Stimulated activated CD4-positive, alpha-beta T cell treated with anti-CD3 and anti-CD28 coated beads, Interleukin-1b, Interleukin-23, amount 100 ng/mL, for 48 hours (primary cell): ENCODE measurements at places on chromosomes 5 and 9.
A peak's percentile ranks its signal among the peaks of the same experiment; 100 is the strongest.

GRCh38 chr5:111063709-111064322 is 7.7 kb upstream of the TSLP start:
- DNase-seq, result no peak

- DNase-seq, result no peak
Observed at GRCh38 chr5:59358005-59358861, 535.3 kb downstream of the PDE4D start.

DNA sequence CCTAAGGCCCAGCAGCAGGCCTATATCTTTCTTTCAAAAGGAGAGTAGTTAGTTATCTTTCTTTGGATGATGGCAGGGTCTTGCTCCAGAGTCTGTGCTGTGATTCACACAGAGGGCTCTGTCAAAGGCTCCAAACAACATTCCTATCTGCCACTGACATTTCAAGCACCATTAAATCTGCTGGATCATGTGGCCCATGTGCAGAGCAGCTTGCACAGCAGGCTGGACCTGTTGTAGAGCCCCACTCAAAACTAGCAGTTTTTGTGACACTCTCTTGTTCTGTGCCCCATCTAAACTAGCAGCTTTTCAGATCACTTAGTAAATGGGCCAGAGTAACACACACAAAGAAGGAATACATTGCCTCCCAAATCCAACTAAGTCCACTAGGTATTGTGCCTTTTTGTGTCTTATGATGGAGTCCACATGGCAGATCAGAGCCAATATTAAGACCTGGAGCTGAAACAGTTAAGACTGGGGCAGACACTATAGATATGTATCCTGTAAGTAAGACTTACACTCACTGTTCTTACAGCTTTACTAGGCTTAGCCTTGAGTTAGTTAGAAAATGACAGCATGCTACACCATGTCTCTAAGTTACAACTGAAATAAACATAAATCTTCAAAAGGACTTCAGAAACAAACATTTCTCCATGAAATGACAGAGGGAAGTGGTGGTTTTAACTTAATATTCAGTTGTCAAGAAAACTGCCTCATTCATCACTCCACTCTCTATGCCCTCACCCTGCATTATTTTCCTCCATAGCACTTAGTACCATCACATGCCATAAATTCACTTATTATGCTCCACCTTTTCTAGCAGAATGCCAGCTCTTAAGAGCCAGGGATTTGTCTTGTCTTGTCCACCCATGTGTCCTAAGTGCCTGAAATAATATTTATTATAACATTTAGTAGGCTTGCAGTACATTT is 400.9 kb downstream of the RAB3C start:
- DNase-seq, result no peak

DNA sequence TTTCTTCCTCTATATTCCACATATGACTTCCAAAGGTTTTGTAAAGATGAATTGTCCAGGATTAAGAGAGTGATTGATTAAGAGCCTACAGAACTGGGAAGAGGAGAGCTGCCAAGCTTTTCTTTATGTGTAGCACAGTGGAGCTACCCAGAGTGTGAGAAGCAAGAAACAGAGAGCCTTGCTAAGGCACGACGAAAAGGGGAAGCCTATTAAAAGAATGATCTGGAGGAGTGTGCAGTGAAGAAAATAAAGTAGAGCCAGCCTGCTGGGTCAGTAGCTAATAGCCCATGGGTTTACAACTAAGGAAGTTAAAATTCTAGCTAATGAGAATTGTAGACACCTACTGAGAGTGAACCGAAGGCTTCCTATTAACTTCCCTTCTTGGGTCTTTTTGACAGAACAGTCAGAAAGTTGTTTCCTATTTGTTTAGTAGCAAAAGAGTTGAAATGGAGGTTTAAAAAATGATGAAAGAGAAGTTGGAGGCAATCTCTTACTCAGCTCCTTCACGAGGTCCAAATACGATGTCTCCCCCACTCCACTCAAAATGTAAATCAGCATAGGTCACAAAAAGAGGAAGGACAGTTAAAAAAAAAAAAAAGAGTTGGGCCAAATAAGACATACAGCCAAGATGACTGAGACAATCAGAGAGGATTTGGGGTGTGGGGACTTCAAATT is 957 bp upstream of the PRR16 start:
- DNase-seq, result no peak

GRCh38 chr5:154049636-154050035 is 10.9 kb downstream of the MFAP3 start:
- DNase-seq, result no peak

GRCh38 chr5:139901986-139902385 is 106.4 kb downstream of the PSD2 start:
- DNase-seq, result no peak

DNA sequence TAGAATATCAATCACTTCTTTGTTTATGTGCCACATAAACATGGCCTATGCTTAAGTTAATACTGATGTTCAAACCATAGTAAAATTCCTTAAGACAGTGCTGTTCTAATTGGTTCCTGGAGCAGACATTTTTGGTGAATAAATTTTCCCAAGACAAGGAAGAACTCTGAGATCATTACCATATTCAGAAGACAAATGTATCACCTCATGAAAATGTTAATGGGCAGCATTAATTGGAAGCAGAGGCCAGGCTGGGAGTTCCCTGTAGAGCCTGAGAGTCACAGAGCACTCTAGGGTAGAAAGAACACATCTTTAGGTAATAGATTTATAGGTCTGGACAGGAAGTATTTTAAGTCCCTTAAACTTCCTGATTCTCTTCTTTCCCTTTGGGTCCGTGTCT is 240.2 kb downstream of the MAN2A1 start:
- no peak for DNase-seq

DNA sequence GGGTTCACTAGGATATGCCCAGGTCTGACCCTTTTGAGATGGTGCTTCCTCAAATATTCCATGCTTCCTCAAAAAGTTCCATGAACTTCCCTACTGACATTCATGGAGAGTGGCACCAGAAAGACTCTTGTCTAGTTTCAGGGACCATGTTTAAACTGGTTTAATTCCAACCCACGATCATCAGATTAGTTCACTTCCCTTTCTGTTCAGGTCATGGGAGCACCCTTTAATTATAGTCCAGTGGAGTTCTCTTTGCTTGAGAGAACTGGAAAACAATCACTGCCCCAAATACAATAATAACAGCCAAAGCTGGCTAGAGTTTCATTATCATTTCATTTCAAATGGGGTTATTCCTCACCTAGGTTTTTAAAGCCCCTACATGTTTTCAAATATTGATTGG is 9.7 kb upstream of the ERBIN start:
- DNase-seq, result no peak

GRCh38 chr5:169744336-169744735 is 107.3 kb downstream of the DOCK2 start:
- no peak for DNase-seq

- no peak for DNase-seq
Observed at GRCh38 chr5:38534156-38534453, 22.3 kb downstream of the LIFR start.

- no peak for DNase-seq
Observed at GRCh38 chr5:177612215-177612673, 12.3 kb downstream of the B4GALT7 start.

DNA sequence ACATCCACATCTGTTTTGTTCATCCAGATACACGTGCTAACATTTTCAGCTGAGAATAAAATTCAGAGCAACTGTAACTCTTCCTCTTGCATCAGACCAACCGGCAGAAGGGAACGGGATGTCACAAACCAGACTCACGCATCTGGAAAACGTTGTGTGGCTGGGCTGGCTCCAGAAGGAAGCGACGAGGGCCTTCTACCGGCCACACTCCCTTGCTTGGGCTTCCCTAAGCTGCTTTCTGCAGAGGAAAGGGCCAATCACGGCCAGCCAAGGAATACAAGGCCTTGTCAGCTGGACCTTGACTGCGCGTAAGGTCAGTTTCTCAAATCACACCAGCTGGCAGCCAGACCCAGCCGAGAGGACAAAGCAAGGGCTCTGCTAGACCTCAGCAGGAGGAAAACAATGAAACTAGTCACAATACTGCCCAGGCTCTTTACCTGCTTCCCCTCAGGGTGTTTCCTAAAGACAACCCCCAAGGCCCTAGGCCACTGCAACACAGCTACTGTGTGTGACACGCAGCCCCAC is 106.1 kb downstream of the THBS4 start:
- no peak for DNase-seq

GRCh38 chr5:59813761-59814536 is 79.6 kb downstream of the PDE4D start:
- DNase-seq, result no peak

DNA sequence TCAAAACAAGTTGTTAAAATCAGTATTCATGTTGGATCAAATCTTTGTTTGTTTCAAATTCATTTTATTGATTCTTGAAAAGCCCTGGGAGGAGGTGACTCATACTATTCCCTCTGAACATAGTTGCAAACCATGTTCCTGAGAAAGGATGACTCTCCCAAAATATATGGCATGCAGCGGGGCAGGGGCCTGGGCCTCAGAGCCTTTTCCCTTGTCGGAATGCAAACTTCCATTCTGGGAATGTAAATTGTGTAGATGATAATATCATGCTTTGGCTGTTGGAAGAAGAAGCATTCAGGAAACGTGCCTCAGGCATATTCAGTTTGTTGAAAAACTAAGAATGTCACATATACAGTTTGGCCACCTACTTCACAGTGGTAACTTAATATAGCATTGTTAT is 242.0 kb downstream of the AUH start:
- DNase-seq, result no peak

- DNase-seq, result no peak
Observed at GRCh38 chr5:39730006-39730405, 305.2 kb upstream of the DAB2 start.

DNA sequence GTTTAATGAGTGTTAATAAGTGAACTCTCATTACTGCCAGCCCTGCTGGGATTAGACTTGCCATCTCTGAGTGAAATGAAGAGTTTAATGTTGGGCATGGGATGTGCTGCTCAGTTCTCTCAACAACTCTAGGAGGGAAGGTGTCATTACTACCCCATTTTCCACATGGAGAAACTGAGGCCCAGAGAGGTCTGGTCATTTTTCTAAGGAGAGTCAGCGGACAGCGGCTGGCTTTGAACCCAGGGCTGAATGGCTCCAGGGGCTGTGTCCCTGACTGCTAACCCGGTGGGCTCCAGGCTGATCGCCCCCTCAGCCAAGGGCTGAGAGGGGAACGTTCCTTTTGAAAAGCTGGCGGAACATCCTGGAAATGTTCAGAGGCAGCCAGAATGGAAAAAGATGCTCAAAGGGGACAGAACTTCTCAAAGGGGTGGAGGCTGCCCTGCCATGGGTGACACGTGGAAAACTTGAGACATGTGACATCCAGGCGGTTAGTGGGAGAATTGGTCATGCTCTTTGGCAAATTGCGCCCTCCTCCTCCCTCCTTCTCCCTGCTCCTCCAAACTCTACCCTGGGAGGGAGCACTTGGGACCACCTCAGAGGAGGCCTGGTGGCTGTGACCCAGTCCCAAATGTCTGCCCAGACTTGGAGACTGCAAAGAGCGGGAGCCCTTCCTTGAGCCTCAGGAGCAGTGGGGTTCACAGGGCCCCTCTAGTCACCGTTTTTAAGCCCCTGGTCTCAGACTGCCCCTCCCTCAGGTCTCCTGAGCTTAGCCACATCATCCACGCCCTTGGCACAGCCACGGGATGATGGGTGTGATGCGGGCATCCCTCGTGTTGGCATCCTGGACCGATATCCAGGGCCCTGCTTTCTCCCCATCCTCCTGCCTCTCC is 28.7 kb downstream of the DNM1 start:
- peak; percentile 19 for DNase-seq

GRCh38 chr5:126492939-126493338 is 69.7 kb downstream of the GRAMD2B start:
- no peak for DNase-seq

DNA sequence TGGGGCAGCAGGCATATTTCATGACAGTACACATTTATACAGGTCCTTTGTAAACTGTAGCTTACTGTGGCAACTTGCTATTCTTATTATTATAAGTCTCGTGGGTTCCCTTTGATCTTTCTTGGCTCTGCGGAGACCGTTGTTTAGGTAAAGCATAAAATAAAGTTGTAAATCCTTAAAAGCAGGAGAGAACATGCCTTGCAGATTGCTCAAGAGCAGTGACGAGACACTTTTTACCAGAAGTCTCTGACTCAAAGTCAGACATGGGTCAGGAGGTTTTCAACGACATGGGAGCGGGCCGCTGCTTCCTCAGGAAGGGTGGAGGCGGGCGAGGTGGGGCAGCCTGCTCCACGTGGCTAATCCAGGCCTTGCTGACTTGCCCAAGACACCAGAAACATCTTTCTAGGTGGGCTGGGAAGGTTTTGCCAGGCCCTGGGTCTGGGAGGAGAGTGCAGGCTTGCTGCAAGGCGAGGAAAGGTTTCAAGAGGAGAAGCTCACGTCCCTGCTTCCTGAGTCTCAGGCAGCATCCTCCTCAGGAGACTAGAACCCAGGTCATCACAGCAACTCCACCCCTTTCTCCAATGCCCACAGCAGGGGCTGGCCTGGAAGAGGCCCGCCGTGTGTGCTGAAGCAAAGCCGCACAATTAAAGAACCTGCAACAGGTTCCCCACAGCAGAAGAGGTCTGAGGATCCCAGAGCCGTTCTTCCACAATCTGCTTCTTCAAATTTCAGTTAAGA is 6.5 kb downstream of the TBC1D2 start:
- DNase-seq, result peak; percentile 17

DNA sequence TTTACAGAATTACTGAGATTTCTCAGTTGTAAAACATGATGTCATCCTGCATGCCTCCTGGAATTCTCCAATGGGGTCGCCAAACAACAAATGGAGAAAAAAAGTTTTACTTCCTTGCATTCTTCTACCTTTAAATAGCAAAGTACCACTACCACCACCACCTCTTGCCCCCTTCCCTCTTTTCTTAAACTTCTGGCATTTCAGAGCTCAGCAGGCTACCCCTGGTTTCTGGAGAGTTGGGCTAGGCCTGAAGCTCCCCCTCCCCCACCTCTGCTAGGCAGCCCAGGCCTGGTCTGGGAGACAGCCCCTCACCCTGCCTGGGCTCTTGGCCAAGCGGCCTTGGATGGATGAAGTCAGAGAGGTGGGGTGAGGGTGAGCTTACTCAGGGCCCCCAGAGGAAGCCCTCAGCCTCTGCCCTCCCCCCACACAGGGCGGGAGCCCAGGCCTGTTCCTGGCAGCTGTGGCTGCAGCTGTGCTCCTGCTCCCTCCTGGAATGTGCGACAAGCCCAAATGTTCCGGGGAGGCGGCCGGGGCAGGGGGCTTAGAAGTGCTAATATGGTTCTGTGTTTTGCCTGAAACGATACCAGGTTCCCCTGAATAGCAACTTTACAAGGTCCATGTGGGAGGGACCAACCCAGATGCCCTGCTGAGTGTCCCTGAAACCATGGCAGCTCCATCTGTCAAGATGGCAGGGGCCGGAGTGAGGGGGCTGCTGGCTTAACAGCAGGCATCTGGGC is 6.0 kb upstream of the CCIN start:
- no peak for DNase-seq
